ENCODE measurements at places on chromosomes 11 and 22. TPM values are rescaled to one million over a fixed set of nuclear protein-coding genes. Genes with fewer than 3 reads are reported as not detected.

DNA sequence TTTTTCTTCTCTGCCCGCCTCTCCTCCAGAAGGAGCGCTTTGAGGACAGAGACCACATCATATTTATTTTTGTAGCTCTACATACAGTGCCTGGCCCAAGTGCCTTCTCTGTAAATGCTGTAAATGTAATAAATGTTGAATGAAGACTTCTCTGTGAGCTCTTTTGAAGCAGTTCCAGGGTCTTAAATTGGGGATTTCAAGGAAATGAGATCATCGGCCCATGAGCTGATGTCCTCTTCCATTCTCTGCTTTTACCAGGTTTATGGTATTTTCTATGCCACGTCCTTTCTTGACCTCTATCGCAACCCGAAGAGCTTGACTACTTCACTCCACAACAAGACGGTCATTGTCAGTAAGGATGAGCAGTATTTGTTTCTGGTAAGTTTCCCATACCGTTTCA is 165.7 kb upstream of the SORL1-AS1 start:
- no peak for DNase-seq

DNA sequence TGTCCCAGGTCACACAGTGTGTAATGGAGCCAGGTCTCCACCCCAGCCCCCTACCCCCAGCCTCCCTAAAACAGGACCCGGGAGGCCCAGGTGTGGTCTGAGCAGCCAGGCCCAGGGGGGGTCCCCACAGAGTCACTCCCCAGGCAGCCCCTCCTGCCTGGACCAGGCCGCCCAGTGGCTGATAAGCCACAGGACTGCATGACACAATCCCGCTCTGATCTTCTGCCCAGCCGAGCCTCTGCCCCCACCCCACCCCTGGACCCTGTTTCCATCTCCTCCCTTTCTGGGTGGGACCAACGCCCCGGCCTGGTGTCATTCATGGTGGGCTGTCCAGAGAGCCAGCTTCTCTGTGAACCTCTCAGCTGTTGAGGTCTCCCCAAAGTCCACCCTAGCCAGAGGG is 7.8 kb upstream of the LIF start:
- DNase-seq = no peak

DNA sequence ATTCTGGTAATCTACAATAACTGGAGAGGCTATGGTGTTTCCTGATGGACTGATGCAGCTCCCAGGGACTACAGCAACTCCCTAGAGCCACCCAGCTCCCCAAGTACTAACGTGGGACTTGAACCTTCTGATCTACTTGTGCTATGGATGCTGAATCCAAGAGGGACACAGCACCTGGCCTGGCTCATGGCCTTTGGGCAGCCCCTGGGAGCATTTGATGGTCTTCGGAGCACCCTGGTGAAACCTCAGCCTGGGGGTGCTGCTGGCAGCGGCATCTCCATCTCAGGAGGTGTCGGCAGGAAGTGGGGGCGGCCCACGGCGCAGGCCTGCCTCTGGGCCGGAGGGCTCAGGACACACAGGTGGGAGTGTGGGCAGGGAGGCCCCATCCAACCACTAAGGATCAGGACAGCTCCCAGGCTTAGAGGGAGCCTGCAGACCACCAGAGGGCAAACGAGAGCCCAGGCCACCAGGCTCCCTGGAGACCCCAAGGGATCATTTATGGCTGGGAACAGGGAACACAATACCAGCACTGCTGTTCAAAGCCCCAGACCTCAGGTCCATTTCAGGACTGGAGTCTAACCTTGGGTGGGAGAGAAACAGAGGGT is 8.7 kb downstream of the EHD1 start:
- DNase-seq = no peak

MS4A4E gene
- 1.1 TPM for total RNA-seq

- DNase-seq = no peak
Measured at GRCh38 chr22:22042009-22042408, 59.4 kb upstream of the TOP3B start.

PKP3 gene
- not detected for total RNA-seq

GRCh38 chr11:88282747-88283515 is 54.6 kb downstream of the CTSC start:
- DNase-seq = no peak

SAA1 gene
- total RNA-seq = not detected

- no peak for DNase-seq
Measured at GRCh38 chr11:29051935-29052334, 943.7 kb downstream of the METTL15 start.

FXYD2 gene
- total RNA-seq = not detected

HEPN1 gene
- not detected for total RNA-seq

- no peak for DNase-seq
Measured at GRCh38 chr11:111000400-111001080, 245.0 kb upstream of the POU2AF2 start.

- no peak for DNase-seq
Measured at GRCh38 chr11:47483457-47483856, 34.5 kb upstream of the RAPSN start.

A4GALT gene
- total RNA-seq = not detected

DNA sequence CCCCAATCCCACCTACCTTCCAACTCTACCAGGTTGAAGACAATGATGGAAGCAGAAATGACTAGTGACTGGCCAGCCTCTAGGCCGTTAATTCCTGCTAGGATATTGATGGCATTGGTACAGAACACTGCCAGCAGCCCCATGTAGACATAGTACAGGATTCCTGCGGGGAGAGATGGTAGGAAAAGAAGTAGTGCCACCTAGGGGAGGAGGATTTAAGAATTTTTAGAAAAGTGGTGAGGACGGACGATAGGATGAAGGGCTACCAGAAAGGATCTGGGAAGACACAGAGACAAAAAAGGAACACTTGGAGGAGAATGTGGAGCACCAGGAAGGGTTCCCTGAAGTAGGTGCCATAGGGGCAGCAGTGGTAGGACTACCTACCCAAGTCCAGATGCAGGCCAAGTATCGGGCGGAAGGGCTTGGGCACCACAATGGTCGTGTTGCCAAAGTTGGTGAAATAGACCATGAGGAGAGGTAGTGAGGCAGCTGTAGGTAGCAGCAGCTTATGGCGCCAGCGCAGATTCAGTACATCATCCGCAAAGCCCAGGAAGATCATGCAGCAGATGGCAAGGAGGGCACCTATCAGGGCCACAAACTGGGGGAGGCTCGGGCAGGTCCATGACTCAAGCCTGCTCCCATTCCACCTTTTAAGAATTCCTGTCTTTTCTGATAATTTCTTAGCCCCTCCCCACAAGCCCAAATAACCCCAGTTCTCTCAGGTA is 1.2 kb downstream of the DPAGT1 start:
- no peak for DNase-seq

GRCh38 chr11:8834379-8834778 is 76.6 kb upstream of the AKIP1 start:
- DNase-seq = no peak

DNA sequence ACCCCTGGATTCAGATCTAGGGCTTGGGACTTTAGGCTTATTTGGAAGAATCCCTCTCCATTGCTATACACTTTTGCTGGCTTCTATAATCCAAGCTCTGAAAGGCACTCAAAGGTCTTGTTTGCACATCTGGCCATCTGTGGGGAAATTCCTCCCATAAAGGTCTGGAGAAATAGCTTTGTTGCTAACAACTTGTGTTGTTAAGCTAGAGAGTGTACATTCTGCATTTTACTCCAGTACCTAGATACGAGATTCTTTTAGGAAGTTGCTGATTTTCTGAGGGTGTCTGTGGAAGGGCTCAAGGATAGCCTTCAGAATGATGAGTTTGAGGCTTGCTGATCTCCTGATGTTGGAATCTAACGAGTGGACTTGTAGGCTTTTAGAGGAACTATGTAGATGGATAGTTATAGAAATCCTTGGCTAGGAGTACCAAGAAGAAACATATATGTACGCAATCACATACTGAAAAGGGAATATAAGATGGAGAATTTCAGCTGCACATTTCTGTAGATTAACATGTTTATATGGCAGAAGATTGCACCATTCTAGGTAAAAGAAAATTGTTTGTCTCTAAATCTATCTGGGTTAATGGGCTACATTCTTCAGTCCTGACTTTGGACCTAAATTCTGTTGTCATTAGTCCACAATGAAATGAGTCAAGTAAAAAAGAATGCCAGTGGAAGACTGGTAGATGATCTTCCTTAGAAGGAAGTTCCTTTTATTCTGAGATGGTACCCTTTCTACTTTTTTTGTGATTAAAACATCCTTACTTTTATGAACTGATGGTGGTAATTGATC is 51.0 kb downstream of the UBASH3B start:
- no peak for DNase-seq

GAL3ST3 gene
- total RNA-seq = not detected

GDPD4 gene
- total RNA-seq = not detected

DNA sequence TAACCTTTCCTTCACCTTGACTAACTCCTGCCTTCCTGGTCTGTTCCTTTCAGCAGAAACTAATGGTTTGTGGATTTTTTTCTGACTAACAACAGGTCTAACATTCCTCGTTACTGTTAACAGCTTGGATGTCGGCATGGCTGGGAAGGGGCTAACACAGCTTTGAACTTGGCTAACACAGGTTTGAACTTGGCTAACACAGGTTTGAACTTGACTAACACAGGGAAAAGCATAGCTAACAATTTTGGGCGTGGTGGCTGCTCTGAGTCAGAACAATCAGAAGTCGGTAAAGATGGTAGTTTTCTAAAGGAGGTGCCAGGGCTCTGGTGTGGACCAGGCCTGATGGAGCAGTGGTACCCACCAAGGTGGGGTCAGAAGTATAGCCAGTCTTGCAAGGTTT is 16.1 kb downstream of the MIAT start:
- DNase-seq = no peak
